ENCODE measurements at places on chromosomes 6 and 20.
A peak's percentile ranks its signal among the peaks of the same experiment; 100 is the strongest.

DNA sequence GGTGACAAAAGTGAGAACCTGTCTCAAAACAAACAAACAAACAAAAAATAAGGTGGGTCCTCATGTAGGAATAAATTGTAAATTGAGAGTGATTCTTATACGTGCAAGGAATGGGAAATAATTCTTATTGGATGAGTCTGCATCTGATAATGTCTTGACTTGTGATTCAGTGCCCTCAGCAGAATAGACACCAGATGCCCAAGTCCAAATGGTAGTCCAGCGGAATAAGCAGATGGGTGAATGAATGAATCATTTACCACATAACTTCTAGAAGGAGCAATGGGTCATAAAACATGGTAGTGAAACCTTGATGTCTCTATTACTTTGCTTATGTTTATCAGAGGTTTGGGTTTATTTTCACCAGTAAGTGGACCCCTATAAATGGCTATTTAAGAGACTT is 747.7 kb downstream of the PHF3 start:
- no peak for DNase-seq

DNA sequence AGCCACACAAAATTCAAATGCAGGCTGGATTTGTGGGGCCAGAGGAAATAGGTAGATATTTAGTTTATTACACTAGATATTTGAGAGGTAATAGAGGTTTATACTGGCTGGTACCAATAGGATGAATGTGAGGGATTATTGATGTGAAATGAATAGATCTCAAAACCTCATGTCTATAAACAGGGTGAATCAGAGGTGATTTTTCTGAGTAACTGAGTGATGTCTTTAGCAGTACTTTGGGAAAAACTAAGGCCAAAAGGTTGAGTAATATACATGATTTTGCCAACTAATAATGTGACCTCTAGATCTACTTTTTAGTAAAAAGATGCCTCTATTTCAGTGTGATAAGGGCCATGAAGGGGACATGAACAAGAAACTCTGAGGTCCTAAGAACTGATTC is 86.8 kb downstream of the HAO1 start:
- DNase-seq: no peak

DNA sequence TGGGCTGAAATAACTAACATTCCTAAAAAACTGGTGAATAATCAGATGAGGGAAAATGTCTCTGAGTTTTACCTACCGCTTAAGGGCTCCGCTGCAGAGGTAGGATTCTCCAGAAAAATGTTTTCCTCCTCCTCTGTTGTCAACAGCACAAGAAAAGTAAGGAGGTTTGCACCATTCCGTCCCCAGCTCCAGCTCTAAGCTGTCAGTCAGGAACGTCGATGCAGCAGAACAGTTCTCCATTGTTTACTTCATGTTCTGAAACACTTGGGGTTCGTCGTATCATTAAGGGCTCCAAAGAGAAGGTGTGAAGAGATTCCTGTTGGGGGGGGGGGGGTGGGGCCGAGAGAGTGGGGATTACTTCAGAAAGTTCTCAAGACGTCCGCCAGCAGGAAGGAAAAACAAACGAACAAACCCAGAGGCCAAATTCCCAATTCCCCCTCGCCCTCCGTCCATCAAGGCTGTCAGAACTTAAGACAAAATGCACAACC is 734 bp downstream of the MMS22L start:
- no peak for DNase-seq

- no peak for DNase-seq
Measured at GRCh38 chr6:131877999-131878789, 70.4 kb downstream of the ENPP1 start.

DNA sequence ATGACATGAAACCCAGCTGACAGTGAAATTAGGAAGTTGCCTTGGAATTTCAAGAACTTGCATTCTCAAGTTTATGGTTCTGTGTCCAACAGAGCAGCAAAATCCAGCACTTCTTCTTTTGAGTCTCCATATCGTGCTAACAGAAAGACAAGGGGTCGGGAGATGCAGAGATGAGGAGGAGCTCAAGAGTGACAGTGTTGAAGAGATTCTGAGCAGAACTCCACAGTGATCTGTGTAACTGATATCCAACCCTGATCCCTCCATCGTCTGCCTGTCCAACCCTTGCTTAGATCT is 21.2 kb upstream of the BTN1A1 start:
- DNase-seq: no peak

GRCh38 chr20:51562332-51563173 is 20.0 kb upstream of the NFATC2 start:
- DNase-seq: peak; percentile 89

GRCh38 chr6:98657764-98658163 is 176.6 kb upstream of the POU3F2 start:
- no peak for DNase-seq

DNA sequence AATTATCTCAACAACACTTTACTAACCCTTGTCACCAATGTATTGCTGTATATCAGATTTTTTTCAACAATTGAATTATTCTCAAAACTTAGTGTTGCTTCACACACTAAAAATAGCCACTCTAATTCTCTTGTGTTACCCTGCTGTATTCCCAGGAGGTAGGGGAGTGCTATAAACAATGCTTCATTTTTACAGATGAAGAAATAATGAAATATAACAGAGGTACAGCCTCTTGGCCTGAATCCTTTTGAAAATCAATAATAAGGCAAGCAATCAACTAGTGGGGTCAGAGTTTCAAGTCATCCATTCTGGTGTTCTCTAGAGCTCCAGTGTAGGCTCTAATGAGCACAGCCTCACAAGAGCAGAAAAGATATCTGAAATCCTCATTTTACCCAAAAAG is 10.9 kb downstream of the HIVEP2 start:
- no peak for DNase-seq

- DNase-seq: no peak
Measured at GRCh38 chr6:33856655-33857054, 52.9 kb upstream of the MLN start.

- no peak for DNase-seq
Measured at GRCh38 chr20:2596673-2597279, 55.7 kb upstream of the NOP56 start.

DNA sequence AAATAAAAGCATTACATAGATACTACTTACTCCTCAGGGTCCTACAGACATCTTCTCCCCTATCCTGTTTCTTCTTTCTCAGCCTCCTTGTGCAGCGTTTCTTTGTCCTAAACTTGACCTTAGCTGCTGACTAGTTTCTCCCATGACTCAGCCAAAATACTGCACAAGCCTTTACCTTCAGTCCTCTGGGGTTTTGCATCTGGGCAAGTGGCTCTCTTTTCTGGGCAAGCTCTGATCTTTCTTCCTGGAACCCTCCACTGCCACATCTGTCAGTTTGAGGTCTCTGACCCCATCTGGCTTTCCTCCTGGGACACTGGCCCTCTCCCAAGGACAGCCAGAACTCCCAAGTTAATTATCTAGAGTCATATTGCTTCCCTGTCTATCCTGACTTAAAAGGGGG is 838.4 kb downstream of the DHX35 start:
- peak; percentile 50 for DNase-seq

GRCh38 chr6:346386-347030 is 45.0 kb upstream of the IRF4 start:
- DNase-seq: no peak

DNA sequence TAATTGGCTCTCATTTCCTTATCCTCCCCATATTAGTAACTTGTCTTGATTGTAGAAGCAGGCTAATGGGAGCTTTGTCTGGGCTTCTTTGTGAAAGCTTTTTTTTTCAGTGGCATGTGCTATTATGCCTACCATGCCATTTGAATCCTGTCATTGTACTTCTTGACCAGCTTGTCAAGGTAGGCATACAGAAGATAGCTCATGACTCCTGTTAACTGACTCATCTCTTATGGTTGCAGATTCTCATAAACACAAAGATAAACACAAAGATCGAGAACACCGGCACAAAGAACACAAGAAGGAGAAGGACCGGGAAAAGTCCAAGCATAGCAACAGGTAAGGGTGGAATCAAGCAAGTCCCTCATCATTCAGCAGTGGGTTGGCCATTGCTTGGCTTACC is 32.5 kb downstream of the TOP1 start:
- no peak for DNase-seq

DNA sequence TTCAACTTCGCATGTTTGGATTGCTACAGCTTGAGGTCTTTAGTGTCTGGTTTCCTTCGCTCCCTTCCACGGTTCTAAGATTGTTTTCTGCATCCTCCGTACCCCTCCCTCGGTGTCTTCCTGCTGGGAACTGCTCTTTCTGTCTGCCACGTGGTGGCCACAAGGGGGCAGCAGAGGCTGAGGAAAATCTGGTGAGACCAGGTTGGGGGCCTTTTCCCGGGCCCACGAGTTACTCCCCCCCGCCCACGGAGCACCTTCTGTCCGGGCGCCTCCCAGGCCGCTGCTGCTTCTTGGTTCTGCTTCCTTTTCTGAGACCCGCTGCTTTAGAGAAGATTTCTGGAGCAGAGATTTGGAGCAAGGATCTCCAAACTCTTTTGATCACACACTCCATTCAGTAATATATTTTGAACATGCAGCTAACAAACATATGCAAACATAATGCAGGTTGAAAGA is 21.1 kb upstream of the NOTCH4 start:
- peak; percentile 86 for DNase-seq

GRCh38 chr20:10023911-10024310 is 10.9 kb upstream of the ANKEF1 start:
- DNase-seq: no peak

DNA sequence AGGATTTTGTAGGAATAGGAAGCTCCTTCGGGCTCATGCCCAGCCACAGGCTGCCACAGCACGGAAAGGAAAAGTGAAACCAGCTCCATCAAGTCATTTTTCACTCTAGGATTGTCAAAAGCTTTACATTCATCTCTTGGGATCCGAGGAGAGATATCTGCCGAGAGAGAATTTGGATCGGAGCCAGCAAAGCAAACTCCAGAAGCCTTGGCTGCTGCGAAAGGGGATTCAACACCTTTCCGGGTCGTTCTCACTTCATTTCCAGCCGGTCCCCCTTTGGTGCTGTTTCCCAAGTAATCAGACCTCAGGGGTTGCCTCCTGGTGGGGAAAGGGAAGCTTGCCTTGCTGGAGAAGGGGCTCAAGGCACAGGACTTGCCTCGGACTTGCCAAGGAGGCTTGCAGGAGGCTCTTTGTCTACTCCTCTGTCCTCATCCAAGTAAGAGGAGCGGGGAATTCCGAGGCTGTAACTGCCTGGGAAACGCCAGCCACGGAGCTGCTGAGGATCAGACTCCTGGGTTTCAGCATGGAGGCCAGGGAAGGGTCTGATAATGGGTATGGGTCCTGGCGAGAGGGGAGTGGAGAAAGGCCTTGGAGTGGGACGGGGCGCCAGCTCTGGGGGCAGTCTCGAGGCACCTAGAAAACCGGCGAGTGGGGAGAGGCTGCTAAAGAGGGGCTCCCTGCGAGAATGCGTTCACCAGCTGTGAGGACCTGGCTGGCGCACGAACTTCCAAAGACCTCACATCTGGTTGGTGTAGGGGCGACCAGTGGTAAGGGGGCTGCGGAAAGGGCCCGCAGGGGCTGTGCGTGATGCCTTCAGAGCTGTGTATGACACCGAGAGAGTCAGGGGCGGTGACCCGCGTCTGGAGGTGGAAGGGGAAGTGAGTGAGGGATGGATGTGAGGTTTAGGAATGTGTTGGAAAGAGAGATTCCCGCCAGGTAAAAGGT is 702 bp downstream of the ETV7 start:
- peak; percentile 59 for DNase-seq

- no peak for DNase-seq
Measured at GRCh38 chr6:122276637-122277036, 122.8 kb upstream of the HSF2 start.

- peak; percentile 84 for DNase-seq
Measured at GRCh38 chr20:33443006-33443511, 504 bp downstream of the SNTA1 start.

- no peak for DNase-seq
Measured at GRCh38 chr6:168133687-168134559, 54.9 kb upstream of the FRMD1 start.

- no peak for DNase-seq
Measured at GRCh38 chr6:154229786-154230185, 126.8 kb downstream of the IPCEF1 start.

- DNase-seq: no peak
Measured at GRCh38 chr6:45710304-45710821, 305.3 kb downstream of the CLIC5 start.

- no peak for DNase-seq
Measured at GRCh38 chr6:38933426-38933825, 115.2 kb upstream of the GLP1R start.

- DNase-seq: no peak
Measured at GRCh38 chr6:156268849-156269248, 508.3 kb upstream of the ARID1B start.

GRCh38 chr20:50415516-50416268 is 94.5 kb upstream of the PTPN1 start:
- peak; percentile 100 for DNase-seq

DNA sequence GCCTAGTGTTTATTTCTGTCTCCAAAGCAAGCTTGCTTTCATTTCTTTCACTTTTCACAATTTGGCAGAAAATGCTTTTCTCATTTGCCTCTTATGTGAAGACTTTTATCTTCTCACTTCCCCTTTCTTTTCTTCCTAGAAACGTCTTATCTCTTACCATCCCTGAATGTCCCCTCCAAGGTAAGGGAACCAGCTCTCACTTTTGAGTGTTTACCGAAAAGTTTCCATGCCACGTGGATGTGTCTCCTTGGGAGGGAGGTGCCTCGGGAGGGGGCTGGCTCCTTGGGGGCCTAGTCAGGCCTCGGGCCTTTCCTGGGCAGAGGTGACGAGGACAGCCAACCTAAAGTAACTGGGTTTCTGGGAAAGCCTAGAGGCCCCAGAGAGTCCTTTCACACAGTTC is 127.4 kb downstream of the CD24 start:
- no peak for DNase-seq

DNA sequence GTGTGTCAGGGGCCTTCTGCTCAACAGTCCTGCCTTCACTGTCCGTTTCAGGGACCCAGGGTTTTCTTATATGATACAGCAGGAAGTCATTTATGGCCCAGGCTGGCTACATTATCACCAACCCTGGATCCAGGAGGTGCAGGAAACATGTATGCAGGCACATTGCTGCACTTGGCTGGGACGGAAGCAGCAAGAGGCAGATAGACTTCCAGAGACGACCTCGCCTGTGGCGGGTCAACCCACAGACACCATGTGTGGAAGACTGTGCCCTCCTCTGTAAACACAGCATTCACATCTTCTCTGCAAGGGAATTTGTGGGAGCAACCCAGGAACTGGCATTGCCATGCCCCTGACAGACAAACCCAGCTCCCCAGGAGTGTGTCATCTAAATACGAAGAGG is 43.7 kb downstream of the TBC1D7 start:
- DNase-seq: no peak

DNA sequence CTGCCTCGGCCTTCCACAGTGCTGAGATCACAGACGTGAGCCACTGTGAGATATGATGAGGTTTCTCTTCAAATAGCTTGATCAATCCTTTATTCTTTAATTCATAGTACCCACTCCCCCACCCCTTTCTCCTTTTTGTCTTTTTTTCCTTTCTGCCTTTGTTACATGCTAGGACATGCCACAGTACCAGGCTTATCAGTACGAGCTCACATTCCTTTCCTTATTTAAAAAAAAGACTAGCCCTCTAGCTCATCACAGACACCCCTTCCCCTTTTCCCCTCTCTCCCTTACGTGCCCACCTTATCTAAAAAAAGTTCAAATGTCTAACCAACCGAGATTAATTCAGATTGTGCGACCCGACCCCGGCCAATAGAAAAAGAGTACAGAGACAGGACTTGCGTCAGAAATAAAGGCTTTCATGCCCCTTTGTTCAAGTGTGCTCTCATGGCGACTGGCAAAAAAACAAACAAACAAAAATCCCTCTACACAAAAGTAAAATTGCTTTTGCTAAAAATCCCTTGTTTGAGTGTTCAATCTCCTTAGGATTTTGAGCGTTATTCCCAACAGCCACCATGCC is 49.2 kb downstream of the MRAP2 start:
- no peak for DNase-seq
